ENCODE measurements at places on chromosomes 1 and 21.
A peak's percentile ranks its signal among the peaks of the same experiment; 100 is the strongest.

- no peak for DNase-seq
Observed at GRCh38 chr1:229390130-229390529, 43.8 kb downstream of the ACTA1 start.

DNA sequence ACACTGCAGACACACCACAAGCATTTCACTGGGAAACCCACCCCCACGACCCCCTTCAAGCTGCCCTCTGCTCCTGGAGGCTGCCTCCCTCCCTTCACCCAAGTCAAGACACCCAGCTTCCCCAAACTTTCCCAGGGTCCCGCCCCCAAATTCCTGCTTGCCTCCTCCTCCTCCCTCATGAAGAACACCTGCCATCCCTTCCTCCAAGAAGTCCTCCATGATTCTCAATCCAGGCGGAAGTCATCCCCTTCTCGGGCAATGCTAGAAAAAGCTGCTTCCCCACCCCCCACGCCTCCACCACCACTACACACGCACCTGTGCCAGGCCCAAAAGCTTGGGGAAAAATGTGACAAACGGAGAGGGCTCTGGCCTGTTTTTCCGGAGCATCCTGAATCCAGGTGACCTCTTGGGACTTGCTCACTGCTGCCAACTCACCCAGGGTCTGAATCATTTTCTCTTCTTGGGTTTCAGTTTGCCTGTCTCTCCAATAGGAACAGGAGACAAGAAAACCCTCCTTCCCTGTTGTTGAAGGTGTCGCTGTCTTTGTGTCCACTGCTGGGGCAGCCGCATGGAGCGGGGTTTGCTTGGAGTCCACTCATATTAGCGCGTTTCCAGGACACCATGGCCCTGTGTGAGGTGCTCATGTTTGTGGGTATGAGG lies 101.0 kb upstream of the CASZ1 start:
- no peak for DNase-seq

GRCh38 chr1:235199441-235199840 lies 38.4 kb upstream of the RBM34 start:
- DNase-seq = no peak

GRCh38 chr21:38851101-38851500 lies 45.4 kb downstream of the ETS2 start:
- DNase-seq = no peak

DNA sequence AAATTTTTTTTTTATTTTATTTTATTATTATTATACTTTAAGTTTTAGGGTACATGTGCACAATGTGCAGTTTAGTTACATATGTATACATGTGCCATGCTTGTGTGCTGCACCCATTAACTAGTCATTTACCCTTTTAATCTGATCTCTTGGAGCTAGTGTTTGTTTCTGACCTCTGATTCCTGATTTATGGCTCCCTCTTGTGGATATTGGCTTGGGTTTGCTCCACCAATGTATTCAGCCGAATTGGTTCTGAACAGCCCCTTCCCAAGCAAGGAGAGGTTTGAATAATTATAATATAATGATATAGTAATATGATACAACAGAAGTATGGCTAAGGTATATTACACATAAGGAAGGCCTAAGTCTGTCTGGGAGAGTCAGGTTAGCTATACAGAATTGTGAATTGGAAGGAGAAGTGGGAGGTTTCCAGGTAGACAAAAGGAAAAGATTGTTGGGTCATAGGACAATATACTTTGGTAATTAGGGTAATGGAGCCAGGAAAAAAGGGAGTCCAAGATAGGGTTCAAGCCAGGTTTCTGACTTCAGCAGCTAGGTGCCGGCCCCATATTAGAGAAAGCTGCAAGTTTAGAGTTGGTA lies 53.1 kb upstream of the HMCN1 start:
- peak; percentile 8 for DNase-seq

GRCh38 chr21:41752231-41752681 lies 14.6 kb downstream of the RIPK4 start:
- DNase-seq = no peak

DNA sequence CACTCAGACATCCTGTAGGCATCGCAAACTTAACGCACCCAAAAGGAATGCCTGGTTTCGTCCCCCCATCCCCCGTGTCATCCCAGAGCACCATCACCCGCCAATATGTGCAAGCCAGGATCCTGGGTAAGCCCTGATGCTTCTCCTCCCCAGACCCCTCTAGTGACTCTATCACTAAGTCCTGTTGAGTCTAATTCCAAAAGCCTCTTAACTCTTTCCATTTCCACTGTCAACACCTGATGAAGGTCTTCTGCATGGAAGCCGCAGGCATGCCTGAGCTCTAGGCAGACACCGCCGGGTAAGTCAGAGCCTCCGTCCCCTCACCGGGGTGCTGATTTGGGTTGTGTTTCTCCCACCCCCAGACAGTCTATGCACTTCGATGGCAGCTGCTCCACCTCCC lies 5.3 kb upstream of the ADARB1 start:
- no peak for DNase-seq

- DNase-seq = no peak
Observed at GRCh38 chr1:175479521-175480342, 263.7 kb downstream of the TNR start.

DNA sequence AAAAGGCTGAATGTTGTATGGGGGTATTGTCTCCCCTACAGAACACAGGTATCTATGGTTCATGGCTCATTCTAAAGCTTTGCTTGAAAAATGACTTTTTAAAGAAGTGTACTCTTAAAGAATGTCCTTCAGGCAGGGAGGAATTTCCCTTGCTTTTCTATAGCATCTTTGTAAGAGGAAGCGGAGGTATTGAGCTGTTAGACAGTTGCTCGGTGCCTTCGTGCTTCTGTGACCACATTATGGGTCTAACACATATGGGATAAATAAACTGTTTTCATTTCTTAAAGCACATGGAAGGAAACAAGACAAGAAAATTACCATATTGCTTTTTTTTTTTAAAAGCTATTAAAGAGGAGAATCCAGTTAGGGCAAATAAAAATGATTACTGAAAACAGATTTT lies 182.9 kb downstream of the NTNG1 start:
- no peak for DNase-seq

GRCh38 chr1:177933881-177934280 lies 36.0 kb downstream of the SEC16B start:
- DNase-seq = no peak

GRCh38 chr21:37364722-37365121 lies 1.9 kb upstream of the DYRK1A start:
- no peak for DNase-seq

DNA sequence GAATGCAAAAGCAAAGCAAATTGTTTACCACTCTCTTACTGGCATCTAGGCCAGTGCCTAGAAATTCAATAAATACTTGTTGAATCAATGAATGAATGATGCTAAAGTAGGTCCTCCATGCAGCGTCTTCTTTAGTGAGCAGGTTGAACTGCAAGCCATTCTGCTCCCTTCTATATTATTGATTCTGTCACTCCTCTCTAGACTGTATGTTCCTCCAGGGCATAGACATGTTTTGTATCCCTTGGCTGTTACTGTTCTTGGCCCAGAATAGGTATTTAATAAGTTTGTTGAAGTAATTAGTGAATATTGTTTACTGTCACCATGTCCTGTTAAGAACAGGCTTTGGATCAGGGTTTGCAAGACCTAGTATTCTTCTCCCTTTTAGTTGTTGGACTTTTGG lies 43.7 kb downstream of the OSBPL9 start:
- no peak for DNase-seq

DNA sequence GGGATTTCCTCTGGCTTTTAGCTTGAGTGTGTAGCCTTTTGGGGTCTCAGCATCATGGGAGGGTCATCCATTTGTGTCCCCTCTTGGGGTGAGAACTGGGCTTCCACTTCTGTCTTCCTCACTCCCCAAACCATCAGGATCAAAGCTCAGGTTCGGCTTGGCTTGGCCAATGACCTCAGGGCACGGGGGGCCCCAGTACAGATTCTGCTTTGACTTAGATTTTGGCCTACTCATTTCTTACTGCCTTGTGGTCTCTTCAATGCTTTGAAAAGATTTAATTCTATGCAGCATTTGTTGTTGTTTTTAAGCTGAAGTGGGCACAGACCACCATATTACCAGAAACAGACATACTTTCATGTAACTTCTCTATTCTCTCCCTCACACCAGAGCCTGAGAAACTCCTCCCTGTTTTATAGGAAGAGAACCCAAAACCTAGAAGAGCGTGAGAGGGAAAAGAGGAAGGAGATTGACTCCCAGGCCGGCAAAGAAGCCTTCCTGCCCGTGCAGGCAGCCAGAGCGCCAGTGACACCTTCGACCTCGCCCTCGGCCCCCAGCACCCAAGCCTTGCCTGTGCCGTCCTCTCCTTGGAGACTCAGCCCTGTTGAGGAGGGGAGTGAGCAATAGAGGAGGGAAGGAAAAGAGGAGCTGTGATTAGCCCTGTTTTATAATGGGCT lies 1.9 kb upstream of the S100A3 start:
- no peak for DNase-seq

DNA sequence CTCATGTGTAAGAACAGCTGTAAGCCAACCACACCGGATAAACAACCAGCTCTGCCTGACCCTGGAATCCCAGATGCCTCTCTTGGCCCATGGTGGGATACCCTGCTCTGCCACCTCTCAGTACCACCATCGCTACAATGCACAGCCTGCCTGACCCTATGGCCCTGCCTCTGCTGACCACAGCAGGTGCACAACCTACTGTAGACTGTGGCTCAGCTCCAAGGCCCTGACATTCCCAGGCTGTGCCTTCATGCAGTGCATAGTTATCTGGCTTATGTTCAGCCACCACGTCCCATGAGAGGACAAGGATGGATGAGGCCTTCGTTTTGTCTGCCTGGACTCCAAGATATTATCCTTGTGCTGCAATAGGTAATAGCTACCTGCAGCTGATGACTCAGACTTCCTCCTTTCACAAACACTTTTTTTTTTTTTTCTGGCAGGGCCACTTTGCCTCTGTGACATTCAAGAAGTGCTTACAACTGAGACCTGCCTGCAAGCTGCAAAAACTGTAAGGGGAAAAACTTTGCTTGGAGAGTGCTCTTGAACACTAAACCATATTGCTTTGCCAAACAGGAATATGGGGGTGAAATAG lies 177.7 kb downstream of the URB2 start:
- DNase-seq = no peak

DNA sequence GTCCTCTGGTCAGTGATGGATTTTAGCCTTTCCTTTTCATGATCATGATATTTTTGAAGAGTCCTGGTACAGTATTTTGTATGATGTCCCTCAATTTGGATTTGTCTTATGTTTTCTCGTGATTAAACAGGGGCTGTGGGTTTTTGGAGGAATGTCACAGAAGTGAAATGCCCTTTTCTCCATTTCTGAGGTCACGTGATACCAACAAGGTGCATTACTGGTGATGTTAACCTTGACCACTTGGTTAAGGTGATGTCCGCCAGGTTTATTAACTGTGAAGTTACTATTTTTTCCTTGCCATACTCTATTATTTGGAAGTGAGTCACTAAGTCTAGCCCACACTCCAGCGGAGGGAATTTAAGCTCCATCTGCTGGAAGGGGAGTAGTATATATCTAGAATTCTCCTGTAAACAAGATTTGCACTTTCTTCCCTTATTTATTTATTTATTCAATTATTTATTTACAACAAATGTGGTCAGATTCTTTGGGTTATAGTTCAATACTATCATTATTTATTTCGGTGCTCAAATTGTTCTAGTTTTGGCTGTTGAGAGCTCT lies 123.4 kb downstream of the HIVEP3 start:
- no peak for DNase-seq

DNA sequence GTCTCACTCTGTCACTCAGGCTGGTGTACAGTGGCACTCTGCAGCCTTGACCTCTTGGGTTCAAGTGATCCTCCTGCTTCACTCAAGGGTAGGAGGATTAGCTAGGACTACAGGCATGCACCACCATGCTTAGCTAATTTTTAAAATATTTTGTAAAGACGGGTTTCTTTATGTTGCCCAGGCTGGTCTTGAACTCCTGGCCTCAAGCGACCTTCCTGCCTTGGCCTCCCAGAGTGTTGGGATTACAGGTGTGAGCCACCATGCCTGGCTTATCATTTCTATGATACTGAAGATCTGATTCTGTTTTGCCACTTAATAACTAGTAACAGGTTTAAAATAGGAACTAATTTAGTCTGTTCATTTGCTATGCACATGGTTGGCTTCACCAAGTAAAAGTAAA lies 33.6 kb downstream of the GNAI3 start:
- DNase-seq = no peak

GRCh38 chr1:243982447-243983018 lies 68.5 kb upstream of the ZBTB18 start:
- no peak for DNase-seq

DNA sequence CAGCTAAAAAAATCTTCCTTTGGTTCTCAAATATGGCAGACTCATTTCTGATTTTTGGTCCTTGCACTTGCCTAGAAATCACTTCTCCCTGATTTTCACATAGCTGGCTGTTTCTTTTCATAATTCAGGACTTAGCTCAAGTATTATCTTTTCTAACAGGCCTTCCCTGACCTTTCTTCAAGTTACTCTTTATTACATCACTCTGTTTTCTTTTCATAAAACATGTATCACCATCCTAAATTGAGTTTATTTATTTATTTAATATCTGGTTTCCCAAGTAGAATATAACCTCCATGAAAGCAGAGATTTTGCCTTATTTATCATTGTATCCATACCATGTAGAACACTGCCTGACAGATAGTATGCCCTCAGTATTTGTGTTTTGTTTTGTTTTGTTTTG lies 18.2 kb upstream of the GNG5 start:
- DNase-seq = no peak

DNA sequence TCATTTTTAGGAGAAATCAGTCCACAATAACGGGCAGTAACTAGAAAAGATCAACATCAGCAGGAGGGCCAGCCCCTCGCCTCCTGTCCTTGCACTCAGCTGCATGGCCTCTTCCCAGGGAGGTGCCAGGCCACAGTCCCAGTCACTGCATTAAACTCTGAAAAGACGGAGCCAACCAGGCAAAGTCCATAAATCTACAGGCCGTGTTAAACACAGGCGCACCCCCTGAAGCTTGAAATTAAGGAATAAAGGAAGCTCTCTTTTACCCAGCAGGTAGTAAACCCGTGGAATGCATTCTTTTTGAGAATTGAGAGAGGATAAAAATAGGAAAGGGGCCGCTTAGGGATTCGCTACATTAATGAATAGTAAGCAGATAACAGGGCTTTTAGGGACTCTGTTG lies 18.4 kb downstream of the H6PD start:
- no peak for DNase-seq

DNA sequence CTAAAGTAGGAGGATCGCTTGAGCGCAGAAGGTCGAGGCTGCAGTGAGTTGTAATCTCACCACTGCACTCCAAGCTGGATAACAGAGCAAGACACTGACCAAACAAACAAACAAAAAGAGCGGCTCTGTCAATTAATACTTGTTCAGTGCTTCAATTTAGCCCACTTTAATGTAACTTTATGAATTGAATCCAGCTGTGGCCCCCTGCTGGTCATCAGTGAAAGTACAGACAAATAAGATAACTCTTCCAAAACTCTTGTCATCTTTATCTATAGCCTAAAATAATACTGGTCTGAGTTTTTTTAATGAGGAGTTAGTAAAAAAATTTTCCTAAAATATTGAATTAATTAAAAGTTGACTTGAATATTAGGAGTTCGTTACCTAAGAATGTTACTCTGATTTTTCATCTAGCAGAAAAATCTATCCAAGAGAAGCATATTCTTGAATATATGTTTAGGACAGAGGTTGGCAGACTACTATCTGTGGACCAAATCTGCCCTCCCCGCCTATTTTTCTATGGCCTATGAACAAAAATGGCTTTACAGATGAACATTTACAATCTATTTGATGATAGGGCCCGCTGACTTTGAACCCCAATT lies 26.1 kb downstream of the ATP5PF start:
- peak; percentile 59 for DNase-seq

- DNase-seq = no peak
Observed at GRCh38 chr1:169576241-169576934, 9.9 kb downstream of the F5 start.

Measured in hematopoietic multipotent progenitor cell treated with erythropoietin and hydrocortisone succinate and interleukin-3 and kit ligand, for 15 days (in vitro differentiated cells).